Liver (tissue), 10 donors: ENCODE measurements at places on chromosomes 6 and 20. TPM values are rescaled to one million over a fixed set of nuclear protein-coding genes. Genes with fewer than 3 reads are reported as not detected.

GRCh38 chr6:140670021-140670420 lies 1295.6 kb upstream of the CITED2 start:
- no peak overlapping the region for H3K27ac ChIP-seq
- no peak overlapping the region for H3K4me3 ChIP-seq
- H3K4me1 ChIP-seq: no peaks in the 10 kb centered on the region
- no peak for DNase-seq

DNA sequence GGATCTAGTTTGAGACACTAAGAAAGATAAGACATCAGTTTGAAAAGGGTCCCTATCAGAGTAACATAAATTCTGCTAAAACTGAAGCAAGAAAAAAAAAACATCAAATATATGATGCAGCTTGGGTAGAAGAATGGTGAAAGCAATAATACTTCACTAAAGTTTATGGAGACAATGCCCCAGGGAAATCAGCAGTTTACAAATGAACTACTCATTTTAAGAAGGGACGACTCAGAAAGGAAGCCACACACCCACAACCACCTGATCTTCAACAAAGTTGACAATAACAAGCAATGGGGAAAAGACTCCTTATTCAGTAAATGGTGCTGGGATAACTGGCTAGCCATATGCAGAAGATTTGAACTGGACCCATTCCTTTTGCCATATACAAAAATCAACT lies 143.5 kb downstream of the TPBG start:
- no peaks in the 10 kb centered on the region for H3K4me1 ChIP-seq
- H3K4me3 ChIP-seq: no peak overlapping the region
- H3K36me3 ChIP-seq: no peaks in the 10 kb centered on the region
- no peak overlapping the region for H3K27ac ChIP-seq
- no peak for DNase-seq

DNA sequence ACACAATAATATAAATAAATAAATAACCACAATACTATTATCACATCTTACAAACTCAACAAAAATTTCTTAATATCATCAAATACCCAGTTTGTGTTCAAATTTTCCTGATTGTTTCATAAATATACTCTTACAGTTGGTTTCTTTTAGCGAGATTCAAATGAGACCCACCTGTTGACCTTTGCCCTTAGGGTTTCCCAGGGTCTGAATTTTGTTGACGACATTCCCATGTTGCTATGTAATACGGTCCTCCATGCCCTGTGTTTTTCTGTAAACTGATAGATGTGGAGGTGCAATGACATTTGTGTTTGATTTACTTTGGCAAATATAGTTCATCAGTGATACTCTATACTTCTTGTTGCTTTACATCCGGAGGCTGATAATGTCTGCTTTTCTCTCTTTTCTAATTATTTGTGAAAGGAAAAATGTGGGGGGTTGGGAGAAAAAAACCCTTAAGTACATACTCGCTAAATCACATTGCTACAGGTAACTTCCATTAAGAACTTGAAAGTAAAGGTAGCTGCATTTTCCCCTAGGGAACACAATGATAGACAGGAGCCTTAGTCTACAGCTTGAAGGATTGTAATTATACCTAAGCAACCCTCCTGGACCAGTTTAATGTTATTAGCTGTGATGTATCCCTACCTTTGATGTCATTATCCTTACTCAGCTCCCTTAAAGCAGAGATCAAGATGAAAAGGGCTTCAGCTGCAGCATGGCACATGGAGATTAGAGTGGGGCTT lies 6.6 kb downstream of the MOG start:
- no peak for DNase-seq
- no peak overlapping the region for H3K27ac ChIP-seq
- H3K4me3 ChIP-seq: no peak overlapping the region
- no peaks in the 10 kb centered on the region for H3K4me1 ChIP-seq
- no peaks in the 10 kb centered on the region for H3K36me3 ChIP-seq

DNA sequence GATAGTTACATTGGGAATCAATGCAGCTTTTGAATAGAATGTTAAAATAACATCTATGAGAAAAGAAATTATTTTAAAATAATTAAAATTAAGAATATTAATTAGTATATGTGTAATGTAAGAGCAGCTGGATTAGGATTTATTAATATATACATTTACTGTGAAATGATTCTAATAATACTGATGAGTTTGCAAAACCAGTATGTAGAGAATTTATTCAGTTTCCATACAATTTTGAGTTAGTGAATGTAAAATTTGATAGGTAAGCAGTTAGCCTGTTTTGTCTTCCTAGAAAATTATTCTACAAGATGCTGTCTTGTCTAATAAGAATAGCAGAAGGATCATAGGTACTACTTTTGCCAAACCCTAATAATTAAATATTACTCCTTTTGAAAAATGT lies 70.6 kb downstream of the STXBP5 start:
- H3K27ac ChIP-seq: no peak overlapping the region
- H3K36me3 ChIP-seq: peaks cover 4% of the 10 kb centered on the region
- no peak overlapping the region for H3K4me3 ChIP-seq
- no peak for DNase-seq

DNA sequence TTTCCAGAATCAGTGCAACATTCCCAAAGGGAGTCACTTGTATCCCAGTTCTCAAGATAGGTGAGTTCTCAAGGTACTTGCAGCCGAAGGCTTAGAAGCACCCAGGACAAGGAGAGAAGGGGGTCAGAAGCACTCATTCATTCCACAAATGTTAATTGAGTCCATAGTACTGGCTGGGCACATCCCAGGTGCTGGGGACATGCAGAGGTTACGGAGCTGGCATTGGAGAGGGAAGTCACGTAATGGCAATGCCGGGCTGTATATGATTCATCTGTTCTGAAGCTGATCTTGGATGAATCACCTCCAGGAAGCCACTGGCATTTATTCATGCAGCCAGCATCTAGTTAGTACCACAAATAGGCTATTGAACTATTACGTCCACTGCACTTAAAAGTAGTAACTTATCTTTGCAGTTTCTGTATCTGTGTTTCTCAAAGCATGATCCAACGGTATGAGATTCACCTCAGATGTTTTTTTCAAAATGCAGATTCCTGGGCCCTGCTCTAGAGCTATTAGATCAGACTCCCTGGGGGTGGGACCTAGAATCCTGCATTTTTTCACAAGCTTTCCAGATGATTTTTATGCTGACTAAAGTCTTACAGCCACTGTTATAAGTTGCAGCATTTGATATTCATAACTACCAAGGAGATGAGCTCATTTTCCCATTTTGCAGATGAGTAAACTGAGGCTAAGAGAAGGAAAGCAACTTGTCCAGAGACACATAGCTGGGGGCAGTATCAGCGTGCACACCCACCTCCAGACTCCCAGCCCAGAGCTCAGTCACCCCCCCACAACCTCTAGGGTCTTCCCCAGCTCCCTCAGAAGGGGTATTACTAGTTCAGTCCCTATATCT lies 44.1 kb upstream of the ID1 start:
- H3K27ac ChIP-seq: peak overlapping the region; percentile 46
- no peak overlapping the region for H3K4me3 ChIP-seq
- no peak for DNase-seq
- peaks cover 11% of the 10 kb centered on the region for H3K36me3 ChIP-seq
- H3K27me3 ChIP-seq: no peaks in the 10 kb centered on the region

Gene CDS2
- total RNA-seq: 17.6 TPM

Gene MAFB
- 9.7 TPM for total RNA-seq

Gene RSPO4
- not detected for total RNA-seq

Gene TMC2
- total RNA-seq: not detected
